ENCODE measurements at places on chromosomes 13 and 19.

- DNase-seq, result no peak
Observed at GRCh38 chr19:27750391-27751043, 1462.4 kb downstream of the UQCRFS1 start.

DNA sequence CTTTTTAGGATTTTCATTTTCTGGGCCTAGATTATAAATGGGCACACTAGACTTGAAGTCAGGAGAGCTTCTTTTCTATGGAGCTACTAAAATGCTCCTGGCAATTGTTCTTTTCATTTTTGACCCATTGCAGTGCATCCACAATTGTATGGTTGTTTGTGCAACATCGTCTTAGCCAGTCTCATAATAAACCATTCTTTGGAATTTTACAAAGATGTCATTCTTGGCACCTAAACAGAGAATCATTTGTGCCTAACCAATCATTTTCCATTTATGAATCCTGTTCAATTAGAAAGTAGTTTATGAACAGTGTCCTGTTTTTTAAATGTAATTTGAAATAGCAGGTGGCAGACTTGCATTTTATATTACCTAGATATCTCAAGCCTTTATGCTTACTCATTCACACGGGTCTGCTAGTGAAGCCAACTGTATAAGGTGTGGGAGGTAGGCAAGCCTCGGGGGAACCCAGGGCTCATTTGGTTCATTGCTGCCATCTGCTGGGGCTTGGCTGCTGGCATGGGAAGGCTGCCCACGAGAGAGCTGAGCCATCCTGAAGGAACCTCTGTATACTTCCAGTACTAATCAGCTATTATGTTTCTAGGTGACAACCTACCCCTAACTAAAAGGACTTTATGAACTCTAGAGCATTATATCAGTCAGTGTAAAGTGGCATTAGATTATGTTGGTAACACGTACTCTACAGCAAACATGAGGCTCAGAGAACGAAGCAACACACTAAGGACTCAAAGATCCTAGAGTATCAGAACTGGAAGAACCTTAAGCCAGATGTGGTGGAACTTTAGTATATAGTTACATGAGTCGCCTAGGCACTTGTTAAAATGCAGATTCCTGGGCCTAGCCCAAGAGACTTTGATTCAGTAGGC, 60.0 kb downstream of the TPT1 start:
- peak; percentile 70 for DNase-seq

DNA sequence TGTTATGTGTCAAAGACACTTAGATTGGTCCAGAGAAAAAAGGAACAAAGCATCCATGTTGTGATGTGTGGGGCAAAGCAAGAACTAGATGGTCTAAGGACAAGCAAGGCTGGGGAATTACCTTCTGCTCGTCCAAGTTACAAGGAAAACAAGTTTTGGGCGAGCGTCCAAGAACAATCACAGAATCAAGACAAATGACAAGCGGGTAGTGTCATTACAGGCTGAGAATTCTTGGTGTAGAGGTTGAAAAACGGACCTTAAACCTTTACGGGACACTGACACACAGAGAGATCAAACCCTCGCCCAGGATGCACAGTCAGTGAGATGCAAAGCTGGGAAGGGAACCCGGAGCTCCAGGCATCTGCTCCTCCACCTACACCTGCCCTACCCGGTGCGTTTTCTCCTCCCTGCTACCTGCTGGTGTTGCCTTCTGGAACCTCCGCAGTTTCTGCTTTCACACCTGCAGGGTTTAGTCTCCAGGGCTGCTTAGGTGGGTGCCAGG, 515 bp upstream of the ZNF324B start:
- DNase-seq, result no peak

DNA sequence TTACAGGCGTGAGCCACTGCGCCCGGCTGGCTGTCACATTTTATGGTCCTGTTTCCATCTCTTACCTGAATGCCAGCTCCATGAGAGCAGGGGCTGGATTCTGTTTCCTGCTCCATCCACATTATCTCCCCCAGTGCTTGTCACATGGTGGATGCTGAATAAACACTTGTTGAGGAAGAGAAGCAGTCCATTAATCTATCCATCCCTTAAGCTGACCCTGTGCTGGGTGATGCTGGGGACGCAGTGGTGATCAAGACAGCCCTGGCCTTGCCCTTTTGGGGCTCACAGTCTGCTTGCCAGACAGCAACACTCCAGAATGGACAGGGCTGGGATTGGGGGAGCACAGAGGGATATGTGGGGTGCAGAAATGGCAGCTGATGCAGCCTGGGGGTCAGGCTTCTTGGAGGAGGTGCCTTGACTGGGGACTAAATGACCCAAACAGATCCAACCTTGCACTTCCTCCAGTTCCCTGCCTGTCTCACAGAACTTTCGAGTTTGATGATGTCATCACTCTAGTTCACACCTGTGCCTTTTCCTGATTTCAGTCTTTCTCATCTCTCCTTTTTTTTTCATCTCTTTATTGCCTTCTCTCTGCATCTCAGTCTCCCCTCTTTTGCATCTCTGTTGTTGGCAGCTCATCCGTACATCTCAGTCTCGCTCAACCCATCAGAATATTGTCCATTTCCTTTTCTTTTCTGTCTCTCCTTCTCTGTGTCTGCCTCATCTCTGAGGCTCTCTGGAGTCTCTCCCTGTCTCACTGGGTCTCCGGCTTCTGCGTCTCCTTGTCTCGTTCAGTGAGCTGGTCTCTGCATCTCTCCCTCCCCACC, 4.6 kb downstream of the IRF2BP1 start:
- no peak for DNase-seq

DNA sequence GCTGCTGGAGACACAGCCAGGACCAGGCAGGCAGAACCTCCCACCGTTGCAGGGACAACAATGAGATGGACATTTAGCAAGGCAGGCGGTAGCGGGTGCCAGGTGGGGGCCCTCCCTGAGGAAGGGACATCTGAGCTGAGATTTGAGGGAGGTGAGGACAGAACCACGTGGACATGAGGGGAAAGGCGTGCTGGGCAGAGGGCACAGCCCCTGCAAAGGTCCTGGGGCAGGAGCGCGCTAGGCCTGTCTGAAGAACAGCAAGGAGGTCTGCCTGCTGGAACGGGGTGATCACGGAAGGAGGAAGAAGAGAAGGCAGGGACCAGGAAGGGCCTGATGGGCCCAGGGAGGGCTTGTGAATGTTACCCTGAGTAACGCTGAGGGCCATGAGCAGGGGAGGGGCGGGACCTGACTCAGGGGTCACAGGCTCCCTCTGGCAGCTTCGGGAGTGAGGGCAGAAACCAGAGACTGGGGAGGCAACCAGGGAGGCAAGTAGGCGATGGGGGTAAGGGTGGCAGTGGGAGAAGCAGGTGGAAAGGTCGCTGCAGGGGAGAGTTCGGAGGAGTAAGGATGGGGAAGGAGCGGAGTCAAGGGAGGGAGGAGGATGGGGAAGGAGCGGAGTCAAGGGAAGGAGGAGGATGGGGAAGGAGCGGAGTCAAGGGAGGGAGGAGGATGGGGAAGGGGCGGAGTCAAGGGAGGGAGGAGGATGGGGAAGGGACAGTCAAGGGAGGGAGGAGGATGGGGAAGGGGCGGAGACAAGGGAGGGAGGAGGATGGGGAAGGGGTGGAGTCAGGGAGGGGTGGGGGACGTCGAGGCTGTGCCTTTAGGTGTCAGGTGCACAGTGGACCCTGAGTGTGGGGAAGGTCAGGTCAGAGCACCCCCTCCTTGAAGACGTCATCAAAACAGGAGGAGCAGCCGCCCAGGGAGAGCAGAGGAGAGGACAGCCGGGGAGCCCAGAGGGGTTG, 15.7 kb upstream of the B3GNT3 start:
- DNase-seq, result no peak

- DNase-seq, result no peak
Observed at GRCh38 chr19:37905946-37906868, at the start of gene WDR87. TSS of gene WDR87 (minus strand) at chr19:37906594. CDS start at chr19:37898239, 8,355 bp downstream.

DNA sequence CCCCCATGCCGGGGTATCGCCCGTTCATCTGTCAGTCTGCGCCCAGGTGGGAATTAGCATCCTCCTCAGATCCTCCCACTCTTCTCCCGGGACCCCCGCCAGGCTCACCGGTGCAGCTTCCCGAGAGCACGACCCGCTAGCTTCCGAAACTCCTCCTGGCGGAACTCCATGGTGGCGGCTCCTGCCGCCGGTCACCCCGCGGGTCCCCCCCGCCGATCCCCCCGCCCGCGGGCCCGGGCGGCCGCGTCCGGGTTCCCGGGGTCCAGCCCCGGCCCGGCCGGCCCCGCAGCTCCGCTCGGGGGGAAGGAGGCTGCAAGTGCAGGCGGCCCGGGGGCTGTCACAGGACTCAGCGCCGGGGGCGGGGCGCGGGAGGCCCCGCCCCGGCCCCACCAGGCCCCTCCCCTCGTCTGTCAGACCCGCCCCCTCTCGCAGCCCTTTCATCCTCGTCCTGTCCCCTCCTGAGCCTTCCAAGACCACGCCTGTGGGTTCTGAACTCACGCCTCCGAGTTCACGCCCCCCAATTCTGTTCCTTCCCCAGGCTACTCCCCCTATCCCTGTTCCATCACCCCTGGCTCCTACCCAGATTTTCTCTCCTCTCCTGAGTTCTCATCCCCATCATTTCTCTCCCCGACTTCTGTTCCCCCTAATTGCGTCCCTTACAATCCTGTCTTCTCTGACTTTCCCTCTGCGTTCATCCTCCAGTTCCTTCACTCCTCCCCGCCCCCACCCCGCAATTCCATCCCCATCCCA, at the start of gene SLC17A7:
Gene SLC17A7 (minus strand): TSS at position 318 of the 750 bp plus-strand sequence. CDS start 148 bp downstream, at position 170.
- DNase-seq, result no peak

All from brain microvascular endothelial cell (primary cell).